Substantia nigra (tissue), 51 donors: ENCODE measurements at places on chromosomes 4 and X.

DNA sequence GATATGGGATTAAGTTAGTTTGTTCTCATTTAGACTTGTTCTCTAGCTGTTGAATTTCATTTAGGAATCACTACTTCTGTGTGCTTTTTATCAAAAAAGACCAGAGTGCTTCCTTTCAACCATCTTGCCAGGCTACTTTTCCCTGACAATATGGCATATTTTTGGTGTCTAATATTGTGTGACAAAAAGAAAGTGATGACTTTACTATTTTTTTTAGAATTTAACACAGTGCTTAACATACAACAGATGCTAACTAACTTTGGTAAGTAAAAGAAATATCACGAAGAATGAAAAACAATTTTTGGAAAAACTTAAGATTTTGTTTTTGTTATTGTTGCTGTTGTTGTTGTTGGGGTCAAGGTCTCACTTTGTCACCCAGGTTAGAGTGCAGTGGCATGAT, 462.2 kb upstream of the PABPC4L start:
- no peak for DNase-seq

DNA sequence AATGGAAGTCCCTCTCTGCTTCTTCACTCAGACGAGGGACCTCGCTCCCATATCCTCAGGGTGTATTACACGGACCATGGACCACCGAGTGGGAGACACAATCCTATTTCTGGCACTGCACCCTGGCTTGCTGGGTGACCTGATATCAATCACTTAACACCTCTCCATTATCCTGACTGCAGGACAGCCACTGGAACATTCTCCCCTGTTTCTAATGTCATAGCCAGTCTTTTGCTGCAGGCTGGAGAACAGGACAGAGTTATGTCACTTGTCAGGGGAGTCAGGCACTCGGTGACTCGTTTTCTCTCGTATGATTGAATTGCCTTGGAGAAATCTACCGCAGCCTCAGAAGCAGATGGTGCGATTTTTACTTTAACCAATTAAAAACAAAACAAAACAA, 219.1 kb upstream of the IGFBP7 start:
- DNase-seq: no peak

- DNase-seq: no peak
These were observed 905 bp downstream of the NSUN7 start for GRCh38 chr4:40750461-40751258.

DNA sequence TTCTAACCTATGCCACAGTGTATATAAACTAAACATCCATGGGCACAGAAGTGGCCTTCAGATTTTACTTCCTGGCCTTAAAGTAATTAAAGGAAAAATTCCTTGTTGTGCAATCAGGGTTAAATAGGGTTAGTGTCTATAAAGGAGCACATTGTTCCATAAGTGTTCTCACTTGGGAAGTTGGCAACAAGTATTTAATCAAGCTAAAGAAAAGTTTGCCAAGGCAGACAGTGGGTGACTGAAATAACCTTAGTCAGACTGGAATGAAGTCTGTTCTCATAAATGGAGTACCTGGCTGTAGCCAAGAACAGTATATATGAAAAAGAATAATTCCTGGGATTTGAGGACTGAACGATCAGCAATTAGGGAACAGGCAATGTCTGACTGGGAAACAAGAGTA, 213.6 kb downstream of the HTR2C start:
- DNase-seq: no peak

DNA sequence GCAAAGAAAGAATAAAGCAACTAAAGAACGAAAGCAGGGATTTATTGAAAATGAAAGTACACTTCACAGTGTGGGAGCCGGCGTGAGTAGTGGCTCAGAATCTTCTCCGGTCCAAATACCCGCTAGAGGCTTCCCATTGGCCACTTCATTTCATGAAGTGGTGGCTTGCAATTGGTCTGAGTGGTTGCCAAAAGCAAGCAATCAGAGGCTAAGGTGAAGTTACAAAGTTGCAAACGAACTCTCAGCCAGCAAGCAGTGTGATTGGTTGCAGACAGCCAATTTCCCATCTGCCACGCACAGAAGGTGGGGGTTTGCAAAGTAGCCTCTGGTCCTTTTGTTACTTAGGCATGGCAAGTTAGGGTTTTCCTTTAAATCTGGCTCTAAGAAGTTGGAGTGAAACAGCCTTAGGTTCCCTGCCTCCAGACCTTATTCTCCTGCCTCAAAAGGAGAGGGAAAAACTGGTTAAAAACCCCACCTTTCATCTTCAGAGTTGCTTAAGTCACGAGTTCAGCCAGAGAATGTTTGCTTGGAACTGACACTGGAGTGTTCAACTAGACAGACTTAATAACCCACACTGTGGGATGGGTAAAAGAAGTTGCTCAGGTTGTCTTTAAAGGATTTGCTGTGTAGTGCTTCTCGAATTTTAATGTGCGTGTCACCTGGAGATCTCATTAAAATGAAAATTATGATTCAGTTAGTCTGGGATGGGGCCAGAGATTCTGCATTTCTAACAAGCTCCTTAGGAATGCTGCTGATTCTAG, 6.9 kb upstream of the CLOCK start:
- DNase-seq: no peak

GRCh38 chrX:68937581-68937980, 108.8 kb downstream of the EFNB1 start:
- no peak for DNase-seq

DNA sequence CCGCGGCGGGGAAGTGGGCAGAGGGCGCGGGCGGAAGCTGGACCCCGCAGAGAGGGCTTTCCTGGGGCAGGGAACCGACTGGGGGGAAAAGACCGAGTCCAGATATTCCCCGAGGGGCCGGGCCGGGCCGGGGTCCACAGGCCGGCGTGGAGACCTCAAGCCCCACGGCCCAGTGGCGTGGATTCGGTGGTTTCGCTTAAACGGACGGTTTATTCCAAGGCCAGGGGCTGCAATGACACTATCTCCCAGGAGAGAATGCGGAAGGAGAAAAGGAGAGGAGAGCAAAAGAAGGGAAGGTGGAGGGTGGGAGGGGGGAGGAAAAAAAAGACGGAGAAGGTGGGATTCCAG, 10.8 kb downstream of the ARX start:
- DNase-seq: no peak

DNA sequence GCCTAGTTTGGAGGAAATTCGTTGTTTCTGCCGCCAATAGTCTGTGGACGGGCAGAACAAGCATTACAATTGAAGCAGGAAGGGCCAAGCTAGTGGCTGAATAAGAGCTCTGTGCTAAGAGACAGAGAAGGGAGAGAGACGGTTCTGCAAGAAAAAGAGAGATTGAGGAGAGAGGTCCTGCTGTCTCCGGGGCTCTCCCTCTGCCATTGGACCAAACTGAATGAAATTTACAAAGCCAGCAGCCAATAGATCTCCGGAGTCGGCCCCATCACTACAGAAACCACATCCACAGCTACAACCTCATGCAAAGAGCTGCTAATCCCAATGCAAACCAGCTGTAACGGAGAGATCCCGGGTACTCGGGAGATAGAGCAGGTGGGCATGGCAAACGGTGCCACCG, at the start of gene NLGN4X:
NLGN4X (minus strand) TSS at position 148 of the 400 bp plus-strand sequence. CDS start 77,401 bp downstream, outside the sequence.
- peak; percentile 1 for DNase-seq
